ENCODE measurements at places on chromosomes 3 and 15.

DNA sequence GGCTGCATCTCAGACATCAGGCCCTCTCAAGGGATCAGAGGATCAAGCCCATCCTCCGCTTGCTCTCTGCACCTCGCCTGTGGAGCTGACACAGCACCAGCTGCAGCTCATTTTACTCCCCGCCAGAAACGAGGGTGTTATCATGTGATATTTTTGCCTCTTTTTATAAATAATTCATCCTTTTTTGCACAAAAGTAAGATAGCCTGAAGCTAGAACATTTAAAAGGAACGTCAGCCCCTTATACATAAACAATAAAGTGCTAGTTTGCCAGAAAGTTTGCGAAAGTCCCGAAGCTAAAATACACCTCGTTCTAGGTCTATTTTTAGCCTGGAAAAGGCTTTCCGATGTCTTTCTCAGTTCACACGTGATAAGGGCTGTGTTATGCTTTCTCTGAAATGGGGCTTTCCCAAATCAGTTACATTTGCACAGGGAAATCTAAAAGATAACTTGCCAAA lies 9.6 kb upstream of the FAM174B start:
- ATAC-seq = no peak

GRCh38 chr3:197302696-197303341 lies 4.4 kb upstream of the DLG1 start:
- ATAC-seq = no peak

DNA sequence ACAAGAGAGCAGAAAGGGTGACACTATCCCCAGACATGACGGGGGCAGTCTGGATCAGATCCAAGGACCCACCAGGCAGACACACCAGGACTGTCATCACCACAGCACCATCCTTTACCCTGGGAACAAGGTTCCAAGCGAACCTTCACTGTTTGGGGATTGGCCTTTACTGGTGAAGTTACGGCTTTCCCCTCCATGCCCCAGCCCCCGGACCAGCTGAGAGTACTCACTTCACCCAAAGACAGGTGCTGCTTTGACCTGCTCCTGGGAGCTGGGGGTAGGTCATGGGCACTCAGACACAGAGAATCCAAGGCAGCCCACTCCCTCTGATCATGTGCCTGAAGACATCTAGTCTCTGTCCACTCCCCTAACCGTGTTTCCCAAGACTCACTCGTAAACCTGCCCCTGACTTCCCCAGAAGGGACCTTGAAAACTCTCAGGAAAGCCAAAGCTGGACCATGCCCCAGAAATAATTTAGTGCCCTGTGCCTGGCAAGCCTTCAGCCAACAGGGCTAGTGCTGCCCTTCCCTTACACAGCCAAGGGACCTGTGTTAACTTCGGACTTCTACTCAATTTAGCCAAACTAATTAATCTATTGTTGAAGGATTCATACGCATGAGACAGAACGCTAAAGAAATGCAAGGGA lies 2.8 kb downstream of the RRP9 start:
- no peak for ATAC-seq

GRCh38 chr3:33089515-33089914 lies 7.4 kb downstream of the GLB1 start:
- ATAC-seq = no peak

- no peak for ATAC-seq
Observed at GRCh38 chr3:177626045-177626444, 428.8 kb upstream of the TBL1XR1 start.

Measured in SK-N-SH treated with all-trans-retinoic acid at 6 μM for 48 hours (cell line).